ENCODE measurements at places on chromosomes 3 and 15. TPM values are rescaled to one million over a fixed set of nuclear protein-coding genes. Genes with fewer than 3 reads are reported as not detected.

Gene TMCO5A
- total RNA-seq, result not detected

- no peak for DNase-seq
Observed at GRCh38 chr3:165874663-165875489, 37.7 kb upstream of the BCHE start.

Gene CYP1A2
- total RNA-seq, result not detected

DNA sequence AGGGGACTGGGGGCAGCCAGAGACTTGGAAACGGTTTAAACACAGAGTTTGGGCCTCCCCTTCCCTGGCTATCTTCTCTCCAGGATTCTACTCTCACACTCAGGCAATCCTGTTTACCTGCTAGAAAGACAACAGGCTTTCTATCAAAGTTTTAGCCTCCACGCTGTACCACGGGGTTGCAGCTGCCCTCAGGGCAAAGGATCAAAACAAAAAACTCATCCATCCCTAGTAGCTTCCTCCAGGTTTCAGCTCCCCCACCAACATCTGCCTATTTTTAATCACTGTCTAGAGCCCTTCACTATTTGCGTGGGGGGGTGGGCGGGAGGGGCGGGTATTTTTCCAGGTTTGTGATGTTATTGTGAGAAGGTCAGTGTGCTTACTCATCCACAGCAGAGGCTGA, 286.8 kb upstream of the TRIM42 start:
- DNase-seq, result no peak

DNA sequence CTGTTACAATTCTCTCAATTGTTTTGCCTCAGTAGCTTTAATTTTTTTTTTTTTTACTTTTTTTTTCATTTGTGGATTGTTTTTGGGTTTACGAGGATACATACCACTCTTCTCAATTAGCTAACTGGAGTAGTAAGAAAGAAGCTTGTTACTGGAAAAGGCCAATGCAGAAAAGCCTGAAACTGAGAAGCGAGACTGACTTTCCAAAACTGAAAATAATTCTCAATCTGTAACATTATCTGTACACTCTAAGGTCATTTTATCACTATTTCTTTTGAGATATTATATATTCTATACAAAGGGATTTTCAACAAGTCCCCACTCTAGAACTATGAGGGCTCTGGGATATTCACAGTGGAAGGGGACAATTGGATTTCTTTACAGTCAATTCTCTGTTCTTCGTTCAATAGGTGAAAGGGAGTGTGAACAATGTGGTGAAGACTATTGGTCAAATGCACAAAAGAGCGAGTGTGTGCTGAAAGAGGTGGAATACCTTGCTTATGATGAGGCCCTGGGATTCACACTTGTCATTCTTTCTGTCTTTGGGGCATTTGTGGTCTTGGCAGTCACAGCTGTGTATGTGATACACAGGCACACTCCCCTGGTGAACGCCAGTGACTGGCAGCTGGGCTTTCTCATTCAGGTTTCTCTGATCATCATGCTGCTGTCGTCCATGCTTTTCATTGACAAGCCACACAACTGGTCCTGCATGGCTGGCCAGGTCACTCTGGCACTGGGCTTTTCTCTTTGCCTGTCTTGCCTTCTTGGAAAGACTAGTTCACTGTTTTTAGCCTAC, 83.9 kb upstream of the KCNAB1 start:
- no peak for DNase-seq

DNA sequence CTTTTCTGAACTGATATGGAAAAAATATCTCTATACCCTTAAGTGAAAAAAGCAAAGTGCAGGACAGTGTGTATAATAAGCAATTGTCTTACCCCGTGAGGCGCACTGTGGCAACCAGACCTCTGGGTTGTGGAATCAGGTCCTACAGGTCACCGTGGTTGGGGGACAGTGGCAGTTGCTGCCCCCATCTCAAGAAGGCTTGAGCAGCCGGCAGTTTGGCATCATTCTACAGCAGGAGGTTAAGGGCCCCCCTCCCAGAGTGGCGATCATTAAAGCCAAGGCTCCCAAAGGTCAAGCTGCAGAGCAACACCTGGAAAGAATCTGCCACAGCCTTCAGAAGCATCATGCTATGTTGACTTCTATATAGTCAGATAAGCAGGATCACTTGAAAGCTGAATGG, 56.1 kb upstream of the HERC1 start:
- no peak for DNase-seq

DNA sequence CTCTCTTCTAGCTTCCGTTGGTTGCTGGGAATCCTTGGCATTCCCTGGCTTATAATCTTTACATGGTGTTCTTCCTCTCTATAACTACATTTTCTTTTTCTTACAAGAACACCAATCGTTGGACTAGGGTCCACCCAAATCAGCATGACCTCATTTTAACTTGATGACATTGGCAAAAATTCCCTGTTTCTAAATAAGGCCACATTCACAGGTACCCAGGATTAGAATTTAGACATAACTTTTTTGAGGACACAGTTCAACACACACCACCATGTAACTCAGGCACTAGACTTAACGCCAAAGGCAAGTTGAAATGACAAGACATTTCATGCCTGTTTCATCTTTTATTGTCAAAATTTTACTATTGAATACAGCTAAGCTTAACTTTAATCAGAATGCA, 93.0 kb downstream of the NECTIN3 start:
- no peak for DNase-seq

DNA sequence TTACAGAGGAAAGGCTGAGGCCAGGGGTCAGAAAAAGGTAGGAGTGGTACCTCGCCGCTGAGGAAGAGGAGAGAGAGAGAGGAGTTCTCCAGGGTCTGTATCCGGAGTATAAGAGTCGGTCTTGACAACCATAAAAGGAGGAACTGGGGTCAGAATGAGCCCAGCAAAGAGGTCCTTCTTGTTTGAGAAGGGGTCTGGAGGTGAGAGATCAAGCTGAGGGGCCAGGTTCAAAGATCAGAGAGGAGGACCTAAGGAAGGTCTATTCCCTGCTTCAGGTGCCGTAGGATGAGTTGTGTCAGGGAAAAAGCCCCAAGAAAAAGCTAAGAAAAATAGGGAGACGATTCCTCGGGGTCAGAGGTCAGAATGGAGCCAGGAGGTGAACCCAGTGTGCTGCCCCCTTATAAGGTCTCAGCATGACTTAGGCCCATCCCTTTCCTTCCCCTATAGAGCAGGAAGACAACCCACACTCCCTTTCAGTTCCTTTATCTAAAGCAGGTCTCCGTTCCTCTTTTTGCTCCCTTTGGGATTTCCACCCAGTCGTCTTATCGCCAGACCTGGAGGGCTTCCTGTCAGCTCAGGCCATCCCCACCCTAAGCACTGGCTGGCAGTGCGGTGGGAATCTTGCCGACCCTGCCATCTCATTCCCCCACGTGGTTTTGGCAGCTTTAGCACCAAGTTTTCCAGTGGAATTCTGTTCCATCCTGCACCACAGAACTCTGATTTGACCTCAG, 651 bp downstream of the MTMR14 start:
- DNase-seq, result no peak

Gene SAMMSON
- not detected for total RNA-seq

Gene PPP4R2
- 31.6 TPM for total RNA-seq

Gene ZNF621
- total RNA-seq, result 5.1 TPM

- DNase-seq, result no peak
Observed at GRCh38 chr3:138461246-138461645, 26.8 kb downstream of the ESYT3 start.

DNA sequence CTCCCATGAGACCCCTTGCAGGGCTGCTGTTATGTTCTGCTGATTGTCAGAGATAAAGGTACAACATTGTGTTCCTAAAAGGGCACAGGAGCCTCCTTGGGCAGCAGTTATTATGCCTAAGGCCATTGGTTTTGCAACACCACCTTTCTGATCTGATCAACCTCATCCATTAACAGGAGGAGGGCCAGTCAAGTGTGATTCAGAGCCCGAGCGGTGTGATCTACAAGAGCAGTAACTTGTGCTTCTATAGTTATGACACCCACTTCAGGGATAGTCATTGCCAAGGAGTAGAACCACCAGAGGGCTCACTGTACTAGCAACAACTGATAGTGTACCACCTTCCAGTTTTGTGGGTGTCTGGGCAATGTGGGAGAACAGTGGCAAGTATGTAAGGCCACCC, 1457.9 kb upstream of the CADM2 start:
- DNase-seq, result no peak

- DNase-seq, result no peak
Observed at GRCh38 chr3:168162172-168162571, 66.4 kb upstream of the GOLIM4 start.

Gene CHRM5
- not detected for total RNA-seq

DNA sequence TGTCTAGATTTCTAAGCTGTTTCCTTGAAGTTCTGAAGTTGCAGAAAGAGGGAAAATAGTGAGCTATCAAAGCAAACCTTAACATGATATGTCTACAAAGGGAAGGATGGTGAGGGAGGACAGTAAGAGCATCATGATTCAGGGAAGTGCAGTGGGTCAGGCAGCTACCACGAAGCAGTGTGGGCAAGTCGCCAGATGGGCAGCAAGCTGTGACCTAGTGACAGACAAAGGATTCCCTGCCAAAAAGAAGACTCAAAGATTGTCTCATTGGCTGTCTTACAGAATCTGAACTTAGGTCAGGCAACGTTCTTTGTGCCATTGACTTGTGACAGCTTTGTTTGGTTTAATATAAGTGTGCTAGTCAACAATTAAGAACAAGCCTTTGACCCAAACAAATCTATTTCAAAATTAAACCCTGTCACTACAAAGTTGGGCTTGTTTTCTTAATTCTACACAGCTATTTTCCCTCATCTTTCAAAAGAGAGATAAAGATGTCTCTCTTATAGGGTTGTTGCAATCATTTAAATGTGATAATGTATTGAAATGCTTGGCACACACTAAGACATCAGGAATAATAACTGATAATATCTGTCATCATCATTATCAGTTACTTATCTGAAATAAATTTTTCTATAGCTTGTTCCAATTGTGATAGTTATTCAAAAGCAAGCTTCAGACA, 153.3 kb downstream of the ECT2 start:
- DNase-seq, result no peak

DNA sequence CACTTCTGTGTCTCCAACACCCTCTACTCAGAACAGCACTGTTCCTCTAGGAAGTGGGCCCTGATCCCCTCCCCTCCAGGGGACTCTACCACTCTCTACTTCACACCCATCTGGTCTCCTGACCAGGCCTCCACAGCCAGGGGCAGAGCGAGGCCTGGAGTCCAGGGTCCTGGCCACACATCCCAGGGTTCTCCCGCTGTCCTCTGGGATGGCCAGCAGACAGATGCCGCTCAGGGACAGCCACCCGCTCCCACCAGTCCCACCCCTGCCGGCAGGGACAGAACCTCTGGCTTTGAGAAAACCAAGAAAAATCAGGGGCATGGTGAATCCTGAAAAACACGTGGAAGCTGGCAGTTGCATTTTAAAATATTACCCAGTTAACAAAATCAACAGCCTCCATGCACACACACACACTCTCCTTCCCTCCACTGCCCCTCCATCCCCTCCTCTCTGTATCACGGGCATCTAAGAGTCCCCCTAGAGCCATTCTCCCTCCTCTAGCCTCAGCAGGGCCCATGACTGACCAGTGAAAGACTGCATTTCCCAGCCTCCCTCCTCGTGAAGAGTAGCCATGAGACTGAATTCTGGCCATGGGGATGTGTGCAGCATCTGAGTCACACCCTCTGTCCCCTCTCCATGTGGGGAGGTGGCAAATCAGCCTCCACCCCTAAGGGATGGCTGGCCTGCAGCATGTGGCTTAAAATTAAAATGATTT, 32.1 kb upstream of the IQSEC1 start:
- no peak for DNase-seq

- no peak for DNase-seq
Observed at GRCh38 chr15:49439678-49440395, 16.8 kb downstream of the FGF7 start.

DNA sequence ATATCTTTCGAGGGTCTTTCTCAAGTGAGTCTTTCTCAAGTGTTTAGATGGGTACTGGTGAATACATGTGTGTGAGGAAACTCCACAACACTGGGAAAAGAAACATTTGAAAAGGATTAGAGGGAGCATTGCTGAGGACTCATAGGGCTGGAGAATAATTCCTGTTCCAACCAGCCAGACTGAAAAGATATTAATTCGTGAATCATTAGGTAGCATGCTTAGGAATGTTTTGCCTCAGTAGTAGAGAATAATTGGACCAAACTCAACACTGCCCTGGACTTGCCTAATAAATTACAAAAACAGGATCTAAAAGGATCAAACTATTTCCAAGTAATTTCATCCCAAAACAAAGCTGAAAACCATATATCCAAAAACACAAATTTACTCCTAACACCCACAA, 17.3 kb downstream of the PP2D1 start:
- DNase-seq, result no peak

- no peak for DNase-seq
Observed at GRCh38 chr3:196049653-196050052, 32.2 kb downstream of the TFRC start.

Gene CYP8B1
- total RNA-seq, result not detected

- no peak for DNase-seq
Observed at GRCh38 chr3:104005815-104006214, 1360.9 kb upstream of the ALCAM start.

DNA sequence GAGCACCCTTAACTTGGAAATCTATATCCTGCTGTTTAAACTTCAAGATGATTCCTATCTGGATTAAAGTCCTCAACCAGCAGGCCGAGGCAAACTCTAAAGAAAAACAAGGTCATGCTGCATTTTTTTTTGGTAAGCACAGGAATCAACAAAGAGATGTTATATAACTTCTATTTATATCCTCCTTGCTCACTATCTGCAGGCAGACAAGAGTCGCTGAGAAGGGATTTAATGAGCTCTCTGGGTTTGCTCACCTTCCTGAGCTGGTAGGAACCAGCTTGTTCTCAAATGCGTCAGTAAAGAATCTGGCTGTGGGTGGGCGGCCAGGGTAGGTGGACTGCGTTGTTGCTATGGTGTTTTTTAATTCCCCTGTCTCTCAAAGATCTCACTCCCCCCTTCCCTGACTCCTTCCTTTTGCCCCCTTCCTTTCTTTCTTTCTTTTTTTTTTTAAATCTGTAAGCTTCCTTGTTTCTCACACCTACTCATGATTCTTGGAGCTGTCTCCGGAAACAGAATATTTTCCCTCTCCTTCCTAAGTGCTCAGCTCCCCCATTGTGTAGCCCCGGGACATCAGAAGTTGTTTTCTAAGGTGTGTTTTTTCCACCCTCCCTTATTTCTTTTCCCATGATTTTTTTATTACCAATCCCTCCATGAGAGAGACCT, 228.8 kb upstream of the BHLHE40 start:
- DNase-seq, result no peak

DNA sequence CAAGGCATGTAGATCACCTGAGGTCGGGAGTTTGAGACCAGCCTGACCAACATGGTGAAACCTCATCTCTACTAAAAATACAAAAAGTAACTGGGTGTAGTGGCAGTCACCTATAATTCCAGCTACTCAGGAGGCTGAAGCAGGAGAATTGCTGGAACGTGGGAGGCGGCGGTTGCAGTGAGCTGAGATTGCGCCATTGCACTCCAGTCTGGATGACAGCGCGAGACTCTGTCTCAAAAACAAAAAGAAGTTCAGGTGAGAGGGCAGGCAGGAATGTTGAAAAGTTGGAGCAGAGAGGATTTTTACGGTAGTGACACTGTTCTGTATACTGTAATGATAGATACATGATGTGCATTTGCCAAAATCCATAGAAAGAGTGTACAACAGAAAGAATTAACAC, 31.7 kb downstream of the GXYLT2 start:
- no peak for DNase-seq

All from esophagus squamous epithelium (tissue), 5 donors.